Stimulated activated CD4-positive, alpha-beta T cell treated with anti-CD3 and anti-CD28 coated beads, TNF-alpha, amount 100 ng/mL, for 1 hour (primary cell): ENCODE measurements at places on chromosomes 16 and 17.

DNA sequence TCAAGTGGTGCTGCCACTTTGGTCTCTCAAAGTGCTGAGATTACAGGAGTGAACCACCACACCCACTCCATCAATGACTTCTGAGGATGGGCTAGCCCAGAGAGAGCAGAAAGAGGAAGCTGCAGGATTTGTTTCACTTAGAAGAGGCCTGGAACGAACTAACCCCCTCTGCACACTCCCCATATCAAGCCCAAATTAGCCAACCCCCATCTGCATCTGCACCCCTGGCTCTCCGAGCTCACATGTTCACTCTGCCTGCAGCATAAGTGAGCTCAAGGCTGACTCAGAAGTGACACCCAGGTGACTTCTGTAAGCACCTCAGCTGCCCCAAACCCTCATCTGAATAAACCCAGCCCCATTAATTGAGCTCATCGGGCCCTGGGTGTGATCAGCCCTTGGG, 4.8 kb downstream of the SCNN1G start:
- DNase-seq, result no peak

GRCh38 chr17:11996722-11997146, 541 bp downstream of the ZNF18 start:
- no peak for DNase-seq

- no peak for DNase-seq
Observed at GRCh38 chr16:3004319-3004718, 8.4 kb upstream of the CLDN9 start.

GRCh38 chr17:16407911-16408588, 7.3 kb upstream of the TRPV2 start:
- DNase-seq, result no peak

- DNase-seq, result no peak
Observed at GRCh38 chr17:13862346-13862745, 207.0 kb upstream of the COX10 start.

GRCh38 chr17:81514739-81515529, 2.3 kb upstream of the ACTG1 start:
- no peak for DNase-seq

DNA sequence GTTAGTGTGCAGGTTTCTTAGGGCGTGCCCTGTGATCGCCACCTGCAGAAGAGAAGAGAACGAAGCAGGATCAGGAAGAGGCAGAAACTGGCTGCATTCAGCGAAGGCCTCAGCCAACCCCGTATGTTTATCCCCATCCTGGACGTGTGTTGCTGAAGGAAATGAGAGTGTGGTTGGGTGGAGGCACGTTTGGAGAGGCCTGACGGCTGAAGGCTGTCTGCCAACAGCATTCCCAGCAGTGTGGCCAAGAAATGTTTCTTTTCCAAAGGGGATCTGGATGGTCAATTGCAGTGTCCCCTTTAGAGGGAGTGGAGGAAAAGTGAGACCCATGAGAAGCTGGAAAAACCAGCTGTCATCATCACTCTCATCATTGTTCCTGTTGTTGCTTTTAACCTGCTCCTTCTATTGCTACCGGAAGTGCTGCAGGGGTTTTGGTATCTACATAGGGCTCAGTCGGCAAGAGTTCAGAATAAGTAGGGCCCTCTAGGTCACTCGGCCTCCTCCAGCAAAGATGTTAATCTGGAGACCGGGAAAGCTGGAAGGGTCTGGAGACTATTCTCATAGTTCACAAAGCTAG, 46.5 kb upstream of the SLC47A1 start:
- DNase-seq, result no peak

GRCh38 chr16:54488729-54489128, 202.1 kb upstream of the IRX3 start:
- no peak for DNase-seq

DNA sequence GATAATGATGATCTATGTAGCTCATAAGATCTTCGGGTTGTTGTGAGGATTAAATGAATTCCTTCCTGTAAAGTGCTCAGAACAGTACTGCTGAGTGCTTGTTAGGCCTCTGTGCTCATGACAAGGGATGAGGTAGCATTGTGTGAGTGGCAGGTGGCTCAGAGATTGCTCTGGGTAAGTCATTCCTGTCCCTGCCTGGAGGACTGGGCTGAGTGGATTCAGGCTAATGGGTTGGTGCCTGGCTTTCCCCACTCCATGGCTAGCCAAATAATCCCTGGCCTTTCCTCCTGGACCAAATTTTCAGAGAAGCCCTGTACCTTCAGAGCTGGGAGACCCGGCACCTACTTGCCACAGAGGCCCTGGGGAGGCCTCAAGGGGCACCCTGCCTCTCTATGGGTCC, 1.3 kb upstream of the CCDC92B start:
- no peak for DNase-seq

GRCh38 chr17:30000001-30000754, 58.7 kb downstream of the EFCAB5 start:
- DNase-seq, result no peak

GRCh38 chr16:582614-583331, 7.1 kb upstream of the RAB40C start:
- DNase-seq, result no peak

DNA sequence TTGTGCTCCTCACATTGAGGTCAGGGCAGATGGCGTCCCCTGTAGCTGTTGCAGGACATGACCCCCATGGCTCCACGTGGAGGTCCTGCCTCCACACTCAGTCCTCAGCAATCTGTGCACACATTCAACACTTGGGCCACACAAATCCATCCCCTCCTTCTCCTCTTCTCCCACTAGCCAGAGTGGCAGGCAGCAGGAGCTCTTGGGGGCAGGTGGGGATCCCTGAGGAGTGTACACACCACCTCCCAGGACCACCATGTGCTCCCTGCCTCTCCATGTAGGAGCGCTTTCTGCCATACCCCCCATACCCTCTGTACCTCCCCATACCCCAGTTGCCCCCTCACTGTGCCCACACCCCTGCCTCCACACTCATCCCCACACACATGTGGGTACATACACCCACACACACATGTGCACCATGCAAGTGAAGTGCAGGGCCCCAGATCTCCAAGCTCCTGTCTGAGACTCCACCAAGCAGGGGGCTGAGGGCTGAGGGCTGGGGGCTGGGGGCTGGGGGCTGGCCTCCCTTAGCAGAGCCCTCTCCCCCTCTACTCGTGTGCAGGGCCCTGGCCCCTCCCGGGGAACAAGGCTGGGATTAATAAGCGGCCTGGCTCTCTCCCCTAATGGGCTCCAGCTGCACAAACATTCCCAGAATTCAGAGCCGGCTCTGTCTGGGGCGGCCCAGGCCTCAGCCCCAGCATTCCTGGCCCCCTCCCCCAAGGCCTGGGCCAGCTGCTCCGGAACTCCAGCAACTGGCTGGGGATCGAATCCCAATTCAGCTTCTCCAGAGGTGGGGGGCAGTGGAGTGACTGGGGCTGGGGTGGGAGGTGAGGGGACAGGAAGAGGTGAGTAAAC, 48.2 kb upstream of the MEIOC start:
- no peak for DNase-seq

- no peak for DNase-seq
Observed at GRCh38 chr17:54971147-54971546, 2.6 kb downstream of the STXBP4 start.

DNA sequence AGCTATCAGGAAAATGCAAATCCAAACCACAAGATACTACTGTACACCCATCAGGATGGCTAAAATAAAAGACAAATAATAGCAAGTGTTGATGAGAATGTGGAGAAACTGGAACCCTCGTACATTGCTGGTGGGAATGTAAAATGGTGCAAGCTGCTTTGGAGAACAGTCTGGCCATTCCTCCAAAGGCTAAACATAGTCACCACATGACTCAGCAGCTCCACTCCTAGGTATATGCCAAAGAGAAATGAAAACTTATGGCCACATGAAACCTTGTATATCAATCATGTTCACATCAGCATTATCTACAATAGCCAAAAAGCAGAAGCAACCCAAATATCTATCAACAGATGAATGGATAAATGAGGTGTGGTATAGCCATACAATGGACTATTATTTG, 28.5 kb downstream of the VAC14 start:
- no peak for DNase-seq

GRCh38 chr16:883340-883739, 82.8 kb upstream of the GNG13 start:
- DNase-seq, result no peak

DNA sequence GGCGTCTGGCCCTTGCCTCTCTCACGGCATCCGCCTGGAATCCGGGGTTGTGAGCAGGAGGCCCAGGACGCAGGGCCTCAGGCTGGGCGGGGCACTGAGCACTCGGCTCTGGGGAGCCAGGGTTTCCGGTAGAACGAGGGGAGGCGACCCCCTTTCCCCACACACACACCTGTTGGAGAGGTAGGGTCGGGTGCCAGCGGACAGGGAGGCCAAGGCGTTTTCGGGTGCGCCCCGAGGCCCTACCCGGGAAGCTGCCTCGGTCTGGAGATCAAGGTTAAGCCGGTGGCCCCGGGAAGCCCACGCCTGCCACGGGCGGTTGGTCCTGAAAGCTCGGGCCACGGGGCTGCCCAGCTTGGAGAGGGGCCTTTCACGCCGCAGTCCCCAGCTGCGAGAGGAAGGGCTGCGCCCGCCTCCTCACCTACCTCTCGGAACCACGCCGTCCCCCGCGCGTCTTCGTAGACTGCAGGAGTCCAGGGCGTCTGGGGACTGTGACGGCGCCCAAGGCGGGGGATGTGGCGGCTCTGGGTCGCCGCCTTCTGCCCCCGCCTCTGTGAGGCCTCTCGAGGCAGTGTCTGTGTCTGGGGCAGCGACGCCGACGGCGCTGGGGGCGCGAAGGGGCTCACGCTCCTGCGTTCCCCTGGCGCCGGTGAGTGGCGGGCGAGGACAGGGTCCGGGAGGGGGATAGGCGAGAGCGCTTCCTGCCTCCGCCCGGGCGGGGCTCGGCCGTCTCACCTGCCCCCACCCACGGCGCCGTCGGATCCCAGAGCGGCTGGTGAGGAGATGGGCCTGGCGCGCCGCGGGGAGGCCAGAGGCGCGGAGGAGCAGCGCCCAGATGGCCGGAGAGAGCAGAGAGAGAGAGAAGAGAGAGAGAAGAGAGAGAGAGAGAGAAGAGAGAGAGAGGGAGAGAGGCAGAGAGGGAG, 20.3 kb upstream of the HOXB9 start:
- no peak for DNase-seq

DNA sequence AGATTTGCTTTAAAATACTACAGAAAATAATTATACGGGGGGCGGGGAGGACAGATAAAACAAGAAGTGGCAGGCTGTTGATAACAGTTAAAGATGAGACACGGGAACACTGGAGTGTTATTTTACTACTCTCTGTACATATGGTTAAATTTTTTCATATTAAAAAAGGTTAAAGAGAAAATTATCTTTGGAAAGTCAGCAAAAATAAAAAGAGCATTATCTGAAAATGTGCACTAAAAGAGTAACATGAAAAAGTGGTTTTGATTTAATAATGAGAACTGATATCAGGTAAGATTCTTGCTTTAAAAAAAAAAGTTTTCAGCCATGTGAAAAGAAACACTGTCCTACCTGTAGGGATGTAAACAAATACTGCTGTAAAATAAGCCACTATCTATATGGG, 46.9 kb downstream of the ERN1 start:
- no peak for DNase-seq

GRCh38 chr16:31181102-31181830, 1.3 kb downstream of the FUS start:
- DNase-seq, result no peak
